ENCODE measurements at places on chromosomes 1 and 21. TPM values are rescaled to one million over a fixed set of nuclear protein-coding genes. Genes with fewer than 3 reads are reported as not detected.

Gene CALML6
- polyA plus RNA-seq = 281 TPM

Gene ITSN1
- polyA plus RNA-seq = 32.7 TPM

Gene MEGF6
- polyA plus RNA-seq = 10.2 TPM

Gene VCAM1
- polyA plus RNA-seq = 8.7 TPM

Gene DIO1
- polyA plus RNA-seq = 0.37 TPM

Gene ADORA1
- polyA plus RNA-seq = 5.3 TPM

Gene LRRC53
- polyA plus RNA-seq = not detected

Gene S100A11
- 146 TPM for polyA plus RNA-seq

Measured in forelimb muscle (tissue), 1 donor.